ENCODE measurements at places on chromosomes 11 and 22.
A peak's percentile ranks its signal among the peaks of the same experiment; 100 is the strongest.

DNA sequence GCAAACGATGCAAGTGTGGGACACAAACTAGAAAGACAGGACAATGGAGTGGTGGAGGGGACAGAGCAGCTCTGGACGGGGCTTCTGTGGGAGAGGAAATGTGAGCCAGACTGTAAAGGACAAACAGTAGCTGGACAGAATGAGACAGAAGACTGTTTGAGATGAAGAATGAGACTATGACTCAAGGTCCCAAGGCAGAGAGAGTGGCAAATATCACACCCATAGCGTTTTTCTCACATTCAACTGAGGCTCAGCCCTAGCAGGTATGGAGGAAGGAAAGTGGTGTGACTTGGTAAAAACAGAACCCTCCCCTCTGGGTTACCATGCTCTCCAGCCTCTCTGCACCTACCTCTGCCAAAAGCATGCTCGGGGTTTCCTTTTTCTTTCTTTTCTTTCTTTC lies 96.5 kb downstream of the RPL27A start:
- DNase-seq: no peak

GRCh38 chr22:45340323-45340722 lies 30.6 kb downstream of the FAM118A start:
- no peak for DNase-seq

DNA sequence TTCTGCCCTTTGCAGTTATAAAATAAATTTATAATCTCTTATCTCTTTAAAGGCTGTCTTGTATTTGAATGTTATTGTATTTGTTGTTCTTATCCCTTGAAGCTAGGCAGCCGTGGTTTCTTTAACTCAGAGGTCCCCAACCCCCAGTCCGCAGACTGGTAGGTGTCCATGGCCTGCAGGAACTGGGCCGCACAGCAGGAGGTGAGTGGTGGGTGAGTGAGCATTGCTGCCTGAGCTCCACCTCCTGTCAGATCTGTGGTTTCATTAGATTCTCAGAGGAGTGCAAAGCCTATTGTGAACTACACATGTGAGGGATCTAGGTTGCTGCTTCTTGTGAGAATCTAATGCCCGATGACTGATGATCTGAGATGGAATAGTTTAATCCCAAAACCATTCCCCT lies 380.0 kb upstream of the CCDC90B start:
- no peak for DNase-seq

DNA sequence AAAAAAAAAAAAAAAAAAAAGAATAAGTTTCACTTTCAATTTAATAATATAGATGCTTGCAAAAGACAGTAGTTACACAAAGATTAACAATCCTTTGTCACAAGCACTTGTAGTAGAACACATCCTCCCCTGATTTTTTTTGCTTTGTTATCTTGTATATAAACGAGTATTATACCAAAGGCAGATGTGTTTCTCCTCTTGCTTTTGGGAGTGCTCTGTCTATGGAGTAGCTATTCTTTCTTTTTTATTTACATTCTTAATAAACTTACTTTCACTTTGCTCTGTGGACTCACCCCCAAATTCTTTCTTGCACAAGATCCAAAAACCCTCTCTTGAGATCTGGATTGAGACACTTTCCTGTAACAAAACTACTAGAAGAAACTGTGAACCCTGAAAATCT lies 3.4 kb upstream of the MRPL16 start:
- no peak for DNase-seq

GRCh38 chr11:132943357-132943705 lies 589.0 kb downstream of the OPCML start:
- DNase-seq: no peak

GRCh38 chr11:37496201-37496600 lies 898.2 kb upstream of the RAG2 start:
- DNase-seq: no peak

DNA sequence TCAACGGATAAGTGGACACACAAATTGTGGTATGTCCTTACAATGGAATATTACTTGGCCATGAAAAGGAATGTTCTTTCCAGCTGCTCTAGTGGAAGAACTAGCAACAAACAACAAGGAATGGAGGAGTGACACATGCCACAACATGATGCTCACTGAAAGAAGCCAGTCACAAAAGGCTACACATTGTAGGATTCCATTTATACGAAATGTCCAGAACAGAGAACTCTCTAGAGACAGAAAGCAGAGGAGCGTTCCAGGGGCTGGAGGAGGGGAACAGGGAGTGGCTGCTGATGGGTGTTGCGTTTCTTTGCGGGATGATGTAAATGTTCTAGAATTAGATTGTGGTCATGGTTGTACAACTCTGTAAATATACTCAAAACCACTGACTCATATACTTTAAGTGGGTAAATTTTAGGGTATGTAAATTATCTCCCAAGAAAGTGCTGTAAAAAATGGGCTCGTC lies 32.4 kb upstream of the PDGFB start:
- DNase-seq: peak; percentile 34

- DNase-seq: no peak
Observed at GRCh38 chr11:70775386-70776075, 377.2 kb downstream of the CTTN start.

GRCh38 chr11:85021058-85021457 lies 606.1 kb downstream of the DLG2 start:
- no peak for DNase-seq

DNA sequence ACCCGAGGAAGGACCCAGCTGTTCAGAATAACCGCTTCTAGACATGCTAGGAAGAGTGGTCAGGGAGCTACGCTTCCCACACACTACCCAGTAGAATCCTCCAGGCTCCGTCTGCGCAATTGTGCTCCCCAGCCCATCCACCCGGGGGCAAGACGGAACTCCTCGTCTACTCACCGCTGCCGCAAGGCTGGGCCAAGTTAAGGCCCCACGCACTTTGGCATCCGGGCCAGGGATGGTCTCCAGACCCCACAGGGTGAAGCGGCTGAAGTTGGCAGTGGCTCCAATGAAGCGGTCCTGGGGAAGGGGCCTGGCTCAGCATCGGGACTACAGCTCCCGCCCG lies 757 bp downstream of the RNASEH2C start:
- no peak for DNase-seq

DNA sequence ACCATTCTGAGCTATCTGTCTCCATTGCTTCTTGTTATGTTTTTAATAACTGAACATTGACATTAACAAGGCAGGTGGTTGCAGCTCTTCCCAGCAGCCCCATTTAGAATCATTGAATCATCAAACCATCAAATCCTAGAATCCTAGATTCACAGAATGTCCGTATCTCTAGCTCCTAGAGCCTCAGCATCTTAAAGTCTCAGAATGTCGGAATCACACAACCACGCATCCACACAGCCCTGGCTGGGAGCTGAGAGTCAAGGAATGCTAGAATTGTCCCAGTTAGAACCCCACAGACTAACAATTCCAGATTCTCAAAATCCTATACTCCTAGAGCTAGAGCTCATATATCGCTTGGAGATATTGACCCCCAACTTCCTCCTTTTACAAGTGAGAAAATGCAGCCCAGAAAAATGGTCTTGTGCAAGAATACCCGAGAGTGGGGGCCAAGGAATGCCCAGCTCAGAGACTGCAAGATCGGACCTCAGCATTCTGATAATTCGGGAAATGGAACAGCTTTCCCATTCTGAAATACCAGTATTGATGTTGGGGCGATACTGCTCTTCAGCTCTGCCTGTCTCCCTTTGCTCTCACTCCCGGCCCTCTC lies 38.8 kb downstream of the PDE2A start:
- no peak for DNase-seq

- peak; percentile 43 for DNase-seq
Observed at GRCh38 chr11:70568035-70568813, 169.9 kb downstream of the CTTN start.

GRCh38 chr11:44949160-44950030 lies 1.3 kb downstream of the TP53I11 start:
- no peak for DNase-seq

DNA sequence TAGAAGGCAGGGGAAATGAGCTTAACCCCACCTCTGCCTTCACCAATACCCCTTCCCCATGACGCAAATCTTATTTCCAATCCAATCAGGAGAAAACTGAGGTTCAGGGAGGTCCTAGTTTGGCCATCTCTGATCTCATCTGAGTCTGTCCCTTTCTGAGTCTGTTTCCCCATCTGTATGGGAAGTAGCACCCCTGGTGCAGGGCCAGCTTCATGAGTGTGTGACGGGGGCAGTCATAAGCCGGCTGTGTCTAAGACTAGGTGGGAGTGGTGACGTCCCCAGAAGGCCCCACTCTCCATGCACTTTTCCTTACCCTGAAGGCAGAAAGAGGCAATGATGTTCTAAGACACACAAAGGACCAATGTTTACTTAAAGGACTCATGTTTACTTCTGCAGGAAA lies 72.3 kb downstream of the MN1 start:
- DNase-seq: no peak

- DNase-seq: no peak
Observed at GRCh38 chr22:47161631-47162030, 399.2 kb downstream of the TBC1D22A start.

GRCh38 chr11:13884158-13884799 lies 78.2 kb upstream of the SPON1 start:
- DNase-seq: no peak

GRCh38 chr11:102187416-102188151 lies 77.3 kb downstream of the YAP1 start:
- DNase-seq: peak; percentile 40

DNA sequence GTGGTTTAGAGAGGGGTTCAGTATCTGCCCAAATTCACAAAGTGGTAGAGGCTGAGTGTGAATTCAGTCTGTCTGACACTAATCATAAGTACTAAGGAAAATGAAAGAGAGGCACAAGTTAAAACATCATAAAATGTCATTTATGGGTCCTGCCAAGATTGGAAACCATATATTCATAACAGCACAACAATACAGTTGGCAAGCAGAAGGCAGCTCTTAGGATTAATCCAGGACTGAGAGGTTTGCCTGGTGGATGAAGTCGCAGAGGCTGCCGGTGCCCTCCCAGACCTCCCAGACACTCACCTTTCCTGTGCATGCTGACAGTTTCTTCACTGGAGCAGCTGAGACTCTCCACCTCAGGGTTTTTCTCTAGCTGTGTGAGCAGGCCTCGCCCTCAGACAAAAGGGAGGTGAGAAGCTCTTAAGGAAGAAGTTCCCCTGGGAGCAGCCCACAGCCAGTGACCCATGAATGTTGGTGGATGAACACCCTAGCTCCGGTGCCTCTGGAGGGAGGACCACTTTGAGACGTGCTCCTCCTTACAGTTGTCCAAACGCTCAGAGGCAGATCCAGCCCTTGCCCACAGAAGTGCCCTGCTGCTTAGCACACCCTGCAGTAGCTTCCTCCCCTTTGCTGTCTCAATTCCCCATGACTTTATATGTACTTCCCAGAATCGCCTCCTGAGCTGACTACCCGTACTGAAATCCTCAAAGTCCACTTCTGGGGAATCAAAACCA lies 43.7 kb downstream of the MAML2 start:
- no peak for DNase-seq

- no peak for DNase-seq
Observed at GRCh38 chr11:48683226-48683720, 194.7 kb downstream of the OR4A47 start.

GRCh38 chr11:69814411-69814810 lies 4.8 kb downstream of the FGF3 start:
- DNase-seq: no peak

GRCh38 chr11:43327987-43328386 lies 16.2 kb downstream of the API5 start:
- DNase-seq: peak; percentile 64

DNA sequence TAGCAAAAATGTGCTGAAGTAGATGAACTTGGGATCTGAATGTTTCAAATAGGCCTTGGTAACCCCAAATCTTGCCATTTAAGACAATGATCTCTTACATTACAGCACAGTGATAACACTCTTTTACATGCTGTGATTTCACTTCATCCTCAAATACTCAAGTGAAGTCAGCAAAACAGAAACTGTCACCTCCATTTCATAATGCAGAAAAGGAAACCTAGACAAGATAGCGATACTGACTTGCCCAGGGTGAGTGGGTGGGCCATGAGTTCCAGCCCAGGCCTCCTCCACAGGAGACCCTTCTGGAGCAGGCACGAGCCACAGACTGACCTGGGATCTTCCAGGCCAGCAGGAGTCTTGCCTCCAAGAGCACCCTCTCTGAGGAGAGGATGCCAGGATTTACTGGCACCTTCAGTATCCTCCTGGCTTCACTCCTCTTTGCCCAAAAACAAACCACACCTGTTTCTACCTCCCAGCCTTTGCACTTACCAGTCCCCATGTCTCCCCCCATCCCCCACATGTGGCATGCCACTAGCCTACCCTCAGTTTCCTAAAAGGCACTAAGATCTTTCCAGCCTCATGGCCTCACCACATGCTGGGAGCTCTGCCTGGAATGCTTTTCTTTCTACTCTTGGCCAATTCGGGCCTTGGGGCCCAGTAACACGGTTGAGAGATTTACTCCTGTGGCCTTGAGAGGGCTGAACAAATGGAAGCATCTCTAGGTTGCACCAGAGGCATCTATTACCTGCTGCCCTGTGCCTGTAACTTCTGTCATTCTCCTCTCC lies 1.9 kb upstream of the DGAT2 start:
- DNase-seq: no peak

- DNase-seq: peak; percentile 89
Observed at GRCh38 chr11:128417607-128418324, 169.6 kb downstream of the ETS1 start.

DNA sequence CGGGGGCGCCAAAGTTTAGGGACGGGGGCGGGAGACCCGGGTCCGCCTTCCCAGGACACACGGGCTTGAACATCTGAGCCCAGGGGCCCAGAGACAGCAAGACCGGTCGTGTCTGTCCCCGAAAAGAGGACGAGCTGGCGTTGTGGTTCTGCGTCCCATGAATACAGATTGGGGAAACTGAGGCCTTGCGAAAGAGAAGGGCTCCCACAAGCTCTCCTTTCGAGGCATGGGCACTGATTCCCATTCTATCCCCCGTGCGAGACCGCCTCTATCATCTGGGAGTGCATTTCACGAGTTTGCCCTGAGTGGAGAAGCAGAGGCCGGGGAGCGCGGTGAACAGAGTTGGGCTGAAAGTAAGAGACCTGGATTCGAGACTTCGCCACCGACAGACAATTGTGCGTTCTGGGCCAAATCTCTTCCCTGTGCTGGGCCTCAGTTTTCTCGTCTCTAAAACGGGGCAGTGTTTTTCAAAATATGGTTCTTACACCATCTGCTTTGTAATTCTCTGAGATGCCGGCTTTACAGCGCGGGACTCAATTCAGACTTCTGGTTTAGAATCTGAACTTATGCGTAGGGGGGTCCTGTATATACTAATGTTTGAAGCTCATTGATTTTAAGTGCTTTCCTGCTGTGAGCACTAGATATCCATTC lies 471 bp downstream of the RNF185 start:
- no peak for DNase-seq

GRCh38 chr22:31477329-31477728 lies 12.3 kb downstream of the EIF4ENIF1 start:
- no peak for DNase-seq
